ENCODE measurements at places on chromosomes 2 and 18.

- no peak for DNase-seq
Observed at GRCh38 chr18:8631265-8631664, 22.0 kb downstream of the RAB12 start.

GRCh38 chr2:25397777-25398176 is 56.1 kb upstream of the DNMT3A start:
- no peak for DNase-seq

GRCh38 chr2:74286725-74287124 is 56.5 kb downstream of the SLC4A5 start:
- no peak for DNase-seq

GRCh38 chr18:57846258-57846657 is 43.1 kb upstream of the ATP8B1 start:
- no peak for DNase-seq

DNA sequence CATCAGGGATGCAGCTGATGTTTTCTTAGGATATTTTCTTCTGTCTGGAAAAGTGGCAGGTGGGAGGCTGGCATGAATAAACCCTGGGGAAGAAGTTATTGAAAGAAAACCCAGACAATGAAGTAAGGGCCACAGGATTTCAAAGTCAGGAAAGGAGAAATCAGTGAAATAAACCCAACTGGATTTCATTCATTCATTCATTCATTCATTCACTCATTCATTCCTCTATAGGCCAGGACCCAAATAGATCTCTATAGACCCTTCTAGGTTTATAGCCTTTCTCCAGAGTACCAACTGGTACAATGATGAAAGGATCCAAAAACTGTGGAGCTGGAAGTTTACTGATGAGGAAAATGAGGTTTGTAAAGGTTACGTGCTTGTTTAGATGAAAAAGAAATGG is 67.3 kb upstream of the DNMT3A start:
- DNase-seq = no peak

DNA sequence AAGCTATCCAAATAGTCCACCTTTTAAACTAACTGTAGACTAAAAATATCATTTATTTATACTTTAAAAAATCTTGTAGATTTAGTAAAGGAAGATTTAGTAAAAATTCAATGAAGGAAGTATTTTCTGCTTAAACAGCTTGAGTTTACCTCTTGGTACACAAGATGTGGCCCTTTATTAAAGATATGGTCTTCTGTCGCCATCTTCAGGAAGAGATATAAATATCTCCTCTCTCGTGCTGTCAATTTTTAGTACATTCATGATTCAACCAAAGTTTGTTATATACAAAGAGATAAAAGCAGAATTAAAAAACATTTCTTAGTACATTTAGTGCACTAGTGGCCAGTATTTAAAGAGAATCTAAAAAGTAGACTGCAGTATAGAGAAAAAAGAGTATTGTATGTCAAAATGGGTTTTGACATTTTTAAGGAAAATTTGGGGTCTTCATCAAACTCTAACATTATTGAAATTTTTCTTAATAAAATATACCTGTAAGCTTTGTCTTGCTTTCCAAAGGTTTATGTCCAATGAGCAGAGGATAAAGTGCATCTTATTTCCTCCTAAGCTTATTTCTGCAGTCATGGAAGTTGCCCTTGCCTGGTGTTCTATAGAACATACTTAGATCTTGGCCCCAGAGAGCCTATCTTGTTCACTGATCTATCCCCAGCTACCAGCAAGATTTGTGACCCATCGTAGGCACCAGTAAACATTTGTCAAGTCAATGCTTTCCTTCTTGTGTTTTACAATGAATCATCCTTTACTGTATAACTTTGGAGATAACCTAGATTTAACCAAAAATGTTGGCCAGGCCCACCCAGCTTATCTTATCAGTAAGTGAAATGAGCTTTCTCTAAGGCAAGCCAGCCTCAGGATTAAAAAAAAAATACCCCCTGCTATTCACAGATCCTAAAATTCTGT is 18.5 kb upstream of the EML6 start:
- peak; percentile 72 for DNase-seq

DNA sequence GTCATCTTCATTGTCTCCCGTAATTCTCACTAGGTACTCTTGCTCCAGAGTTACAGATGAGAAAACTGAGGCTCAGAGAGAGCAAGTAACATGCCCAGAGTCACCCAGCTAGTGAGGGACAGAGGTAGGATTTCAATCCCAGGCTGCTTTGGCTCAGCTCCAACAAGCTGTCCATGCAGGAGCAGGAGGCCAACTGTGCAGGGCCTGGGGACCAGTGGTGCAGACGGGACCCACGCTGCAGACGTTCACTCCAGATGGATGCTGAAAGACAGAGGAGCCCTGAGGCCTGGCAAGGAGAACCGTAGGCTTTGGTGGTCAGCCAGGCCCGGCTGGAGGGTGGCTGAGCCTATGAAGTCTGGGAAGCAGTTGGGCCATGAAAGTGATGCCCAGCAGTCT is 102.6 kb downstream of the MCFD2 start:
- peak; percentile 70 for DNase-seq

- DNase-seq = no peak
Observed at GRCh38 chr2:190173392-190173791, 110.9 kb upstream of the MSTN start.

GRCh38 chr2:28216331-28216730 is 176.3 kb upstream of the FOSL2 start:
- no peak for DNase-seq

DNA sequence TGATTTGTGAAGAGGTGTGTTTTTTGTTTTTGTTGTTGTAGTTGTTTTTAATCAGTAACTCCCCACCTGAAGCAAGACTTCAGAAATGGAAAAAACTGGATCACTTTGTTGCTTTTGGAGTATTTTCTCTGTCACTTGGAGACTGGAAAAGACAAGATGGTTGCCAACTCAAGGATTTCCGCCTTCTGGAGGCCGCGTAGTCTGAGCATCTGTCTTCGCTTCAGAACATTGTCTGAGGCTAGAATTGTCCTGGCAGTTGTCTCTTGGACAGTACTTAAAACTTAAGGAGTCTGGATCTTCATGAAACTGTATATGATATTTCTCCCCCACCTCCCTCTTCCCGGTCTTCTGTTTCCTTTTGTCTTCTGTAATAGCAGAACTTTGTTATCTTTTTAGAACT is 67.7 kb downstream of the ARHGAP28 start:
- peak; percentile 79 for DNase-seq

- no peak for DNase-seq
Observed at GRCh38 chr2:160820691-160821090, 327.1 kb upstream of the RBMS1 start.

DNA sequence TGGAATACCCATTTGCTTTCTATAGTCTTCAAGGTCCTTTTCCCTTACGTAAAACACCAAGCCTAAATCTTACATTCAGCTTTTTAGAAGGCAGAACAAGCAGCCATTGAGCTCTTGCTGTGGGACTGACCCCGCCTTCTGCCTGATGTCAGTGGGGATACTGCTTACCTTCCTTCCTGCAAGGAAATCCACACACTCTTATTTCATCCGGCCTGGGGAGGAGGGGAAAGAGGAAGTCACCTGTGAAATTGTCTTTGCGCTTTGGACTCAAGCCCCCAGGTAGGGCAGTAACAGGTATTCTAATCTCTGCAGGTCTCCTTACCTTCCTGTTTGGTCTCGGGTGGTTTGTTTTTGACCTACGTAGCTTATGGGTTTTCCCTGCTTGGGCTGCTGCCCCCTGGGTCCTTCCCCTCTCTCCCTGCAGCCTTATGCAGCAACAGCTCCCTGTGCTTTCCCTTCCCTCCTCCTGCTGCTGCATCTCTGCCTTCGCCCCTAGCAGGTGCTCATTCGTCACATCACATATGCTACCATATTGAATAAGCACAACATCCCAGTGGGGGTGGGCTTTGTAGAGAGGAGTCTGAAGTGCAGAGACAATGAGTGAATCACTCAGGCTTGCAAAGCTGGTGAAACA is 402.5 kb upstream of the TRIB2 start:
- no peak for DNase-seq

GRCh38 chr18:55422456-55423180 is 165.4 kb downstream of the TCF4 start:
- DNase-seq = peak; percentile 95

GRCh38 chr2:135615404-135615803 is 84.1 kb downstream of the R3HDM1 start:
- no peak for DNase-seq

GRCh38 chr2:59770651-59771050 is 782.8 kb downstream of the BCL11A start:
- DNase-seq = no peak

GRCh38 chr2:20633794-20634506 is 16.9 kb downstream of the HS1BP3 start:
- DNase-seq = no peak

DNA sequence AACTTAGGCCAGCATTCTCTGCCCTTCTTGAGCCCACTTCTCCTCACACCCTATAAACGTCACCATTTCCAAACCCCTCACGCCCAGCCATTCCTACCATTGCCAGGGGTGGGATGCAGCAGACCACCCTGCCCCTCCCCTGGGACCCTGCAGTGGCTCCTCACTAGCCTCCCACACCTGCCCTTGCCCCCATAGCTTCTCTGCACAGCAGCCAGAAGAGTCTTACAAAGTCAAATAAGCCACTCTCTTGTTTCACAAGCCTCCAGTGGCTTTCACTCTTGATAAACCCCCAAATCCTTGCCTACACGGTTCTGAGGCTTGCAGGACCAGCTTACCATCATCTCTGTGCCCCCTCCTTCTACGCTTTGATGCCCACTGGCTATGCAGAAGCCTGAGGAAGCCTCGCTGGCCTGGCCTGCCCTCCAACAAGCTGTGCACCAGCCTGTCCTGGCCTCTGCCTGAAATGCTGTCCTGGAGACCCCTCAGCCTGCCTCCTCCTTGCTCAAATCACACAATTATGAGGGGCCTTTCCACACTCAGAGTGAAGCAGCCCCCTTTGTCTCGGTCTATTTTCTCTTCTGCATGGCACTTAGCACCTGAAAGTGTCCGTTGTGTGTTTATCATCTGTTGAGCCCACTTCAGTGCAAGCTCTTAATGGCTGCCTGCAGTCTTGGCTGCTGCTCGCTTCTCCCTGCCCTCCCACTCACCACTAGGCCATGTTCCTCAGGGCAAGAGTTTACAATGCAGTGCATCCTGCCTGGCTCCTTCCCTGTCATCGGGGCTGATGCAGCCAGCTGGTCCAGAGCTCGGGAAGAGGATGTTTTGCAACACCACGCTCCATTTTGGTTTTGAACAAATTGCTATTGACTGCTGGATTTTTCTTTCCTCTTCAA is 82.6 kb upstream of the RGPD5 start:
- no peak for DNase-seq

DNA sequence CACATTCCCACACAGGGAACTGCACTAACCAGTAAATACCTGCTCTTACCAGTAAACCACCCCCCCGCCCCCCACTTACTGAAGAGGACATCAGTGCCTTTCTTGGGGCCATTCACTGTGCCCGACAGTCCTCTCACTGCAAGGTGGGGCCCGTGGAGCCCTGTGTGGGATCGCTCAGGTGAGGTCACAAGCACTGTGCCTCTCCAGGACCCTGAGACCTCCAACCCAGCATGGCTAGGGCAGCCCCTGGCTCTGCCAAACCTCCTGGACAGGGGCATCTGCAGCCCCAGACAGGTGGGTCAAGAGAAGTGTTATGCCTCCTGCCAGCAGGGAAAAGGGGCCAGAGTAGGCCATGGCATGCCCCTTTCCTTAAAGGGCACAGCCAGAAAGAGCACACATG is 6.7 kb upstream of the NEURL3 start:
- DNase-seq = no peak

GRCh38 chr2:108403494-108403893 is 25.7 kb downstream of the SULT1C4 start:
- no peak for DNase-seq

- DNase-seq = no peak
Observed at GRCh38 chr2:172462373-172462848, 35.0 kb downstream of the ITGA6 start.

DNA sequence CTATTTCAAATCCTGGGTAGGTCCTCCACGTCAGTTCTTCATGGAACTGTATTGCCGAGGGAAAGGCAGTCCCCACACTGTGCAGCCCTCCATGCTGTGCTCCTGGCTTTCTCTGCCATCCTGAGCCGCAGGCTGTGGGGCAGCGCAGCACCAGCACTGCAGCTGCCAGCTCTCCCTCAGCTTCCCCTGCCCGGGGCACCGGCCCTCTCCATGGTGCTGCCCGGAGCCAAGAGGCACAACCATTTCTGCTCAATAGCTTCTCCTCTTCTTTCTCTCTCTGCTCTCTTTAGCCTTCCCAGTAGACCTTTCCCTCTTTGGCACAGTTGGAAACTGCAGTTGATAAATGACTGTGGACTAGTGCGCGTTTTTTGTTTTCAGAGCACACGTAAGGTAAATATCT is 12.1 kb downstream of the ANKRD23 start:
- no peak for DNase-seq

DNA sequence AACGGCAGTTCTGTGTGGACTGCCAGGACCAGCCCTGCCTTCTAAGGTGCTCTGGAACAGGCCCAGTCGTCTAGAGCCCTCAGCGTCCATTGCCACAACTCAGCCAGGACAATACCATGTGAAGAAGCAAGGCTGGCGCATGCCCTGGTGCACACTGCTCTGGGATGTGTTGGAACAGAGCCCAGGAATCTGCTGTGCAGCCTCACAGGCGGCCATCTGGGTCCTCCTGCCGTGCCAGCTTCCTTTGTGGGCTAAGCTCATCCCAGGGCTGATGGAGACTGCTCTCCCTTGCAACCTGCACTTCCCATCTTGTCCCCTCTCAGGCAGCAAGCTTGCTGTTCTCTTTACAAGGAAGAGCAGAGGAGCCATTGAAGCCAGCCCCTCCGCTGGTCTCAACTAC is 246.4 kb upstream of the PXDN start:
- no peak for DNase-seq

DNA sequence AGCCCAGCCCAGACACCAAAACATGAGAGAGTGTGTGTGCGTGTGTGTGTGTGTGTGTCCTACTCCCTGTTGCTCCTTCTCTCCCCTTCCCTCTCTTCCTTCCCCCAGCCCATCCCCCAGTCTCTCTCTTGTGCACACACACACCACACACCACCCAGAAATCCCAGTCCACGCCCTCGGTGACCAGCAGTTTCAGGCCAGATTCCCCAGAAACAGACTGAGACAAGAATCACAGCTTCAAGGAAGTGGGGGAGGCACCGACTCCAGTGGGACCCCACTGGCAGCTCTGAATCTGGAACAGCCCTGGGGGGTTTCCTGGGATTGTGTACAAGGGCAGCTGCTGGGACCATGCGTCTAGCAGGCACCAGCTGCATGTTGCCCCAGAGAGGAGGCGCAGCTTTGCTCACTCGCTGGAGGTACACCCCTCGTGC is 113.5 kb downstream of the NDUFA10 start:
- DNase-seq = no peak

- DNase-seq = peak; percentile 26
Observed at GRCh38 chr2:223943561-223944008, 1.6 kb downstream of the WDFY1 start.

DNA sequence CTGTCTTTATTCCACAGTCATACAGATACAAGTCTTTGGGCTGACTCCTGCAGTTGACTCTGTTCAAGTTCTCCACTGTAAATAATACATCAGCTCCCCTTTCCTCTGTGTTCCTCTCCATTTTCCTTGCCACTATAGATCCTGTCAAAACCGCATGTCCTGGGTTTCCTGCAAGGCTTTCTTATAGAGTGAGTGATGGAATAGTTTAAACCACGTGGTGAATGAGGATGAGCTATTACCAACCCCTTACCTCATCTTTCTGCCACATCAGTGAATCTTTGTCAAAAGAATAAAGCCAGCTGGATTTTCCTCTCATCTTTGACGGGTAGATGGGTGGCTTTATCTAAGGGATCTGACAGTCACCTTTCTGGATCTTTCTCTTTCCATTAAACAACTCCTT is 3.9 kb upstream of the GALNT14 start:
- DNase-seq = no peak

- no peak for DNase-seq
Observed at GRCh38 chr2:30355306-30355705, 91.7 kb upstream of the LCLAT1 start.

GRCh38 chr2:11574176-11575046 is 40.6 kb downstream of the GREB1 start:
- no peak for DNase-seq
